Renal cortical epithelial cell (primary cell): ENCODE measurements at places on chromosomes 1 and 21. TPM values are rescaled to one million over a fixed set of nuclear protein-coding genes. Genes with fewer than 3 reads are reported as not detected.
A peak's percentile ranks its signal among the peaks of the same experiment; 100 is the strongest.

- DNase-seq: no peak
Measured at GRCh38 chr1:230863449-230863848, 4.9 kb downstream of the C1orf198 start.

DNA sequence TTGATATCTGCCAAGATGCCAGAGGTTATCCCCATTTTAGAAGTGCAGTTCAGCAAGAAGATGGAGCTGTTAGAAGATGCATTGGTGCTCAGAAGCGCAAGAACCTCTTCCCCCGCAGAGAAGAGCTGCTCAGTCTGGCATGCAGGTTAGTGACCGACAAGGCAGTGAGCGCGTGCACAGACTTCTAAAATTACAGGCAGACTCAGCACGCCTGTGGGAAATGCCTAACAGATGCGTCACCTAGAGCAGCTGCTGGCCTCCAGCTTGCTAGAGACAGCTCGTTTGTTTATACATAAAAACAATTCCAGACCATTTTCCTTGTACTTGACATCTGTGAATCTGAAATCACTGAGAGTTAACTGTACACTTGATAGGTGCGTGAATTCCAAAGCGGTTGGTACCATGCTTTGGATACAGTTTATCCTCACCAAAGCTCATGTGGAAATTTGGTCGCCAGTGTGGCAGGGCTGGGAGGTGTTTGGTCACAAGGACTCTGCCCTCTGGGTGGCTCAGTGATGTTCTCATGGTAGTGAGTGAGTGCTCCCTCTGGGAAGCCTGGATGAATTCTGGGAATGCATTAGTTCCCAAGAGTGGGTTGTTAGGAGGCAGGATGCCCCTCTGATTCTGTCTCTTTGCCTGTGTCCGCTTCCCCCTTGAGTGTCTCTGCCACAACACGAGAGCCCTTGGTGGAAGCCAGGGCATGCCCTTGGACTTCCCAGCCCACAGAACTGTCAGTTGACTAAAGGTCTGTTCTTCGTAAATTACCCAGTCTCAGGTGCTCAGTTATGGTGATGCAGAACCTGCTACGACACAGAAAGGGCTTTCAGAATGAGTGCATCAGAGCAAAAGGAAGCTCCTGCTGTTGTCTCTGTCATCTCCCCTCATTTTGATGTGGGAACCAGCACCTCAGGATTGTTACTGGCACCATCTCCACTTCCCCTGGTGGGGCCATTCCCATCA, 24.4 kb downstream of the SNAP47 start:
- peak; percentile 83 for DNase-seq

GRCh38 chr1:99384021-99384420, 119.7 kb downstream of the PLPPR4 start:
- no peak for DNase-seq

GRCh38 chr1:68116643-68117235, 66.3 kb upstream of the DIRAS3 start:
- peak; percentile 32 for DNase-seq

DNA sequence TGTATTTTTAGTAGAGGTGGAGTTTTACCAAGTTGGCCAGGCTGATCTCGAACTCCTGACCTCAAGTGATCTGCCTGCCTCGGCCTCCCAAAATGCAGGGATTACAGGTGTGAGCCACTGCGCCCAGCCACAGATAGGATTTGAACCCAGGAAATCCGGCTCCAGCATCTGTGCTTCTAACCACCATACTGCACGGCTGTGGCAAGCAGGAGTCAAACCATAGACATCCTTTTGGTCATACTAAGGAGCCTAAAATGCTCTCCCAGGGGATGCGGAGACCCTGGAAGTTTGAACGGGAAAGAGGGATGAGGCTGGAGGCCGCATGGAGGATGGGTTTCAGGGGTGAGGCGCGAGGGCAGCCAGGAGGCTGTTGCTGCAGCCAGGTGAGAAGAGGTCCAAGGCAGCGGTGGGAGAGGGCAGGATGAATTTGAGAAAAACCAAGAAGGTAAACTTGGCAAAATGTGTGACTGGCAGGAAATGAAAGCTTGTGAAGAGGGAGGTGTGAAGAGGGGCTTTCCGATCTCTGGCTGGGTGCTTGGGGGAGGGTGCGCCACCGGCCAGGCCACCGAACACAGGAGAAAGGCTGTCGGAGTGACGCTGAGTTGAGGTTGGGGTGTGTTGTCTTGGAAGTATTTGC, 24.0 kb upstream of the CDK18 start:
- DNase-seq: no peak

DNA sequence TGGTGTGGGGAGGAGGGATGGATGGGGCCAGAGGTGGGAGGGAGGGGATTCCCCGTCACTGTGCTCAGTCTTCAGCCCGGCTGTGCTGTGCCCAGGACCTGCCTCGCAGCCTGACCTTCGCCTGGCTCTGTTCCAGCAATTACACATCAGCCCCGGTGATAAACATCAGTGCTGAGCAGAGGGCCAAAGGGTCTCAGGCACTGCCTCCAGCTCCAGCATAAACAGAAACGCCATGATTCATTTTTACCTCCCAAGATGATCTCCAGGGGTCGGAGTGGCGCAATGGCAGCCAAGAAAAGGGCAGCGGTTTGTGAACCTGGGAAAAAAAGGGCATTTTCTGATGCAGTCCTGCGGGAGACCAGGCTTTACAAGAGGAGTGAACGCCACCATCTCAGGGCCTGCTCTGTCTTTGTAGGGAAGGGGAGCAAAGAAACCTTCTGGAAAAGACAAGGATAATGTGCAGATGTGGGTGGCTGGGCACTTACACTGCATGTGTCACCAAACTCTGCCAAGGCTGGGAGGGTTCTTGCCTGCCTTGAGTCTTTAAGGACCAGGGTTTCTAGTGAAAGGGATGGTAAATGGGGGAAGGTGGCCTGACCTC, 28.1 kb downstream of the SHISA4 start:
- peak; percentile 90 for DNase-seq

- no peak for DNase-seq
Measured at GRCh38 chr1:182768963-182769362, 20.6 kb upstream of the NPL start.

DNA sequence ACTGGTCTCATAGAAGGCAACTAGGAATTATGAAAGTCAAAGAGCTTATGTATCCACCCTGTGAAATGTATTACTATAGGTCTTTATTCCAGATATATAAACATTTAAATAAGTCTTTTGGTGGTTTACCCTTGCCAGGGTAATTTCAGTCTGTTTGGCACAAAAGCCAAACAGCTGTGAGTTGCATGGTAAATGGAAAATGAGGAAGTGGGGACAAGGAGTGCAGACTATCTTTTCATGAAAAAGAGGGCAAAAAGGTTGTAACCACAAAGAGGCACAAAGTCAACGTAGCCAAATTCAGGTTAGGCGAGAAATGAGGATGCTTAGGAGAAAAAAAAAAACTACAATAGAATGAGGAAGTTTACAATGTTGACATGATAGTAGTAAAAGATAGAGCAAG, 492.3 kb upstream of the PRMT6 start:
- no peak for DNase-seq

GRCh38 chr1:75672108-75672507, 52.4 kb upstream of the ACADM start:
- DNase-seq: no peak

DNA sequence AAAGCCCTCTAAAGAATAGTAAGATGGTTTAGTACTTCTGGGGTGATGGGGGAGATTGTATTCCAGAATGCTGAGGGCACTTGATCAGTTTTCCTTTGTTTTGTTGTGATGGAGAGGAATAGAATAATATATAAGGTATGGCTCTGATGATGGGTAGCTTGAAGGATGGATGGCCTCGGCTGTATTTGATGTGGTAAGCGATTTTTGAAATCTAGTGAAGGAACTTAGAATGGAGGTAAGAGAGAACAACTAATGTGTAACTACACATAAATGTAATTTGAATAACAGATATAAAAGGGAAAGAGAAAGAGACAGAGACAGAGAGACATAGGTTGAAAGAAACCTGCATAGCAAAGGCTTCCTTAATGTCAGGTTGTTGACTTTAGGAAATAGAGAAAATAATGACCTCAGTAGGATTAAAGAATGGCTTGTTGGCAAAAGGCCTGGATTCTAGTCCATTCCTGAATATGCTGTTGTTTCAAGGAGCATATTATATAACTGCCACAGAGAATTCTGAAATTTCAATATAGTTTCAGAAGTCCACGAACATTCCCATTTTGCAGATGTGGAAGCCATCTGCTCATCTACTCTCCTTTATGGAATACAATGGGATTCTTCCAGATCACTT, 58.7 kb downstream of the NIBAN1 start:
- no peak for DNase-seq

DNA sequence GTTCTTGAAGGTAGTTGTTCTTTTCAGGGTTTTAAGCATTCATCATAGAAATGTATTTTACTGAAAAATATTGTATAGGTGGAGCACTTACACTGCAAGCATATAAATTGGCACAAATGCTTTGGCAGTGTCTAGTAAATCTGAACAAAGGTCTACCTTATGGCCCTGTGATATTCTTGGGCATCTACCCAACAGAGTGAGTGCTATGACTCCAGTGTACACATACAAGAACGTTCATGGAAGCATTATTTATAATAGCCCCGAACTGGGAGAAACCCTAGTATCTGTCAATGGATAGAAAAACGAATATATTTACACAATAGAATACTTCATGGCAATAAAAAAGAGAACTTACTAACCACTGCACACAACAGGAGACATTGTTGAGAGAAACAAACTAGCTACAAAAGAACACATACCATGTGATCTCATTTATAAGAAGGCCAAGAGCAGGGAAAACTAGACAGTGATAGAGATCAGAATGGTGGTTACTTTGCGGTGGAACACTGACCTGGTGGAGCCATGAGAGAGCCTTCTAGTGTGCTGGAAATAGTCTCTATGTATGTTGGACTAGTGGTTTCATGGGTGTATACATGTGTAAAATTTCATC, 96.0 kb downstream of the MAB21L3 start:
- DNase-seq: no peak

DNA sequence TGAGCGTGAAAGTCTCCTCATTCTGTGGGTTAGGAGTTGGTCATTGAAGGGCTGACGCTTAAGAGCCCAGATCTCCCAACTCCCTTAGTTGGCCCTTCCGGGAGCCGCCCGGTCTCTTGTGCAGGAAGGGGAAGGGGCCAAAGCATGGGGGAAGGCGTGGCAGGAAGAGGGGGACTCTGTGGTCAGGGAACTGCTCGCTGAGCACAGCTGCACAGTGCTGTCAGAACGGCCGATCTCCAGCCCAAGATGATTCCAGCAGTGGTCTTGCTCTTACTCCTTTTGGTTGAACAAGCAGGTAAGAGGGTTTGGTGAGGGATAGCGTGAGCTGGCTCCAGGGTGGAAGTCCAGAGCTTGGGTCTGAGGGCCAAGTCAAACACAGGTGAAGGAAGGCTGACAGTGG, at the start of gene FCER1G:
Gene FCER1G (plus strand): TSS at position 220 of the 400 bp plus-strand sequence. CDS start 27 bp downstream, at position 247.
- DNase-seq: no peak

SLC2A5 gene
- 1.6 TPM in 1 of 2 replicates, not detected in the other for total RNA-seq

APOBEC4 gene
- not detected in 2 replicates for total RNA-seq

PLEKHM2 gene
- total RNA-seq: 46.4 and 77.7 TPM in 2 replicates

F13B gene
- not detected in 2 replicates for total RNA-seq

ADAM30 gene
- total RNA-seq: not detected in 2 replicates
